ENCODE measurements at places on chromosomes 2 and 18.

- peak; percentile 69 for DNase-seq
These were observed at the start of gene SCN3A for GRCh38 chr2:165203689-165204559. SCN3A (minus strand) TSS chr2:165204050; CDS start chr2:165176394, 27,656 bp downstream.

DNA sequence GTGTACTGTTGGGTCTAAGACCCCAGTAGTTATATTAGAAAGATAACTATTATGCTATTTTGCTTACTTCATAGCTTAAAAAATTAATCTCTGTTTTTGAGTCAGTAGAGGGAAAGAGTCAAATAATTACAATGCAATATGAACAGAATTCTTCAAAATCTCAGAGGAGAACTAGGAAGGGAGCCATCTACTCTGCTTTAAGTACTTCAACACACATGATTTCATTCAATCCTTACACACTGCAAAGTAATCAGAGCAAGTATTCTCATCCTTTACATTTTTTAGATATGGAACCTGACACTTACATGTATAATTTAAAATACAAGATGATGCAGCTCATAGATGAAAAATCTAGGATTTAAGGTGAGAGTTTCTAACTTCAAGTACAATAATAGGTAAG lies 27.7 kb downstream of the COL5A2 start:
- DNase-seq, result no peak

- no peak for DNase-seq
These were observed 14.4 kb upstream of the CCL20 start for GRCh38 chr2:227799202-227799601.

GRCh38 chr2:181900007-181900651 lies 8.6 kb downstream of the ITPRID2 start:
- no peak for DNase-seq
